ENCODE measurements at places on chromosomes 12 and 14.

DNA sequence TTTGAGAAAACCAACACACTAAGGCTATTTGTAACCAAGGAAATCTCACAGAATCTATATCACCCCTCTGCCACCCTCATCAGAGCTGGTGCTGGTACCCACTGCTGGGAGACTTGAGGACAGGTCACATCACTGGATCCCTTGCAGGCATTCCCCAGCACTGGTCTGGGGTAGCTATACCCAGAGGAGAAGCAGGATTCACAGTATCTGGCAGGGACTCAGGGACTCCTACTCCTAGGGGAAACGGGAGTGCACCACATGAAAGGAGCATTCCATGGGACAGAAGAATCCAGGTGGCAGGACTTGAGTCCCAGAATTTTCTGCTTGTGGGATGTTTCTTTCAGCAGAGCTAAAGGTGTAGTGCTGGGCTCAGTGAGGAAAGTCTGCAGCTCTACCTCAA is 223.2 kb downstream of the ADGRD1 start:
- no peak for DNase-seq

- DNase-seq = no peak
Observed at GRCh38 chr12:130555628-130556485, 160.2 kb downstream of the RIMBP2 start.

- no peak for DNase-seq
Observed at GRCh38 chr14:50031602-50032313, 84.6 kb downstream of the VCPKMT start.

GRCh38 chr12:41073633-41074472 is 114.3 kb upstream of the PDZRN4 start:
- no peak for DNase-seq

DNA sequence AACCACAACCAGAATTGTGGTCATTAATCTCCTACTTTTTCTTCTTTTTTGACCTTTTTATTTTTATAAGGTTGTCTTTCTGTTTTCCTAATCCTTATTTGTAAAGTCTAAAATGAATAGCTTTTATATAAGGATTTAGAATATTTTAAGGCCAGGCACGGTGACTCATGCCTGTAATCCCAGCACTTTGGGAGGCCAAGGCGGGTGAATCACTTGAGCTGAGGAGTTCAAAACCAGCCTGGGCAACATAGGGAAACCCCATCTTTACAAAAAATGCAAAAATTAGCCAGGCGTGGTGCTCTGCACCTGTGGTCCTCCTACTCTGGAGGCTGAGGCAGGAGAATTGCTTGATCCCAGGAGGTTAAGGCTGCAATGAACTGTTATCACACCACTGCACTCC is 55.1 kb downstream of the IFT81 start:
- no peak for DNase-seq

DNA sequence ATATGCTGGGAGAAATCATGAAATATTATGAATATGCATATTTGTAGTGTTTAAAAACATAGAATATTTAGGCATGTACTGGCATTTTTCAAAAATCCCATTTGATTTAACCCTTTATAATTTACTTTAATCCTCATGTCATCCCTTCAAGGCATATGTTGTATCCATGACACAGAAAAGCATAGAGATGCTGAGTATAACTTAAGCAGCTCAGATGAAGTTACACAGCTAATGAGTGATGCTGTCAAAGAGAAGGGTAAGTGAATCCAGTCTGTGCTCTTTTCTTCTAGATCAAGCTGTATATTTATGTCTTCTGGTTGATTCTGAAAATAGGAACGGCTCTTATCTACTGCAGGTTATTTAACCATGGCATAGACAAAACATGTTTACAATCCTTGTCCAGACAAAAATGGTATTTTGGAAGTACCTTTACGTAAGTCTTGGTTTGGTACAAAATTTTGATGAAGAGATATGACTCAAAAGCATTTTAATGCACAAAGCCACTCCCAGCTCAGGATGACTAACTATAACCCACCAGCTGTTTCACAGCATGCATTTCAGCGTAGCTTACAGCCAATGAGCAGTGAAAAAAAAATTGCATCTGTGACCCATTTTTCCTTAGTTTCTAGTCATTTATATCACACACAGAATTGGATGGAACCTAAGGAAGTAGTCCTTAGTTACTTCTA is 201.7 kb downstream of the STXBP6 start:
- no peak for DNase-seq

GRCh38 chr12:107238296-107238695 is 144.9 kb upstream of the CRY1 start:
- DNase-seq = no peak

GRCh38 chr12:40718878-40719372 is 26.7 kb downstream of the CNTN1 start:
- no peak for DNase-seq

DNA sequence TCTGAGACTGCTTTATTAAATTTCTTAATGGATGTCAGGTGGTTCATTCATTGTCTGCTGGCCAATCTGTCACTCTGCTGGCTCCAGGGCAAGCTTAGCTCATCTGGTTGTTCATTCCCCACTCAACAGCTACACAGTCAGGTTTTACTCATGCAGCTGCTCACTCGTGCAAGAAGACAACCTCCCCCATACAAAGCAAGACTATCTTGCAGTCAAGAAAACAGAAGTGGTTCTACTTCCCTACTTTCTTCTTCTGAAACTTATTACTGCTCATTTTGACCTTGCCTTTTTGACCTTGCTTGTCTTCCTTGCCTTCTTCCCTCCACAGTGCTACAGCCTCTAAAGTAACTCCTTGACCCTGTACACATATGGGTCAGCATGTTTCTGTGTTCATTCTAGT is 277.9 kb downstream of the SSPN start:
- no peak for DNase-seq
